ENCODE measurements at places on chromosomes 3 and 15. TPM values are rescaled to one million over a fixed set of nuclear protein-coding genes. Genes with fewer than 3 reads are reported as not detected.

DNA sequence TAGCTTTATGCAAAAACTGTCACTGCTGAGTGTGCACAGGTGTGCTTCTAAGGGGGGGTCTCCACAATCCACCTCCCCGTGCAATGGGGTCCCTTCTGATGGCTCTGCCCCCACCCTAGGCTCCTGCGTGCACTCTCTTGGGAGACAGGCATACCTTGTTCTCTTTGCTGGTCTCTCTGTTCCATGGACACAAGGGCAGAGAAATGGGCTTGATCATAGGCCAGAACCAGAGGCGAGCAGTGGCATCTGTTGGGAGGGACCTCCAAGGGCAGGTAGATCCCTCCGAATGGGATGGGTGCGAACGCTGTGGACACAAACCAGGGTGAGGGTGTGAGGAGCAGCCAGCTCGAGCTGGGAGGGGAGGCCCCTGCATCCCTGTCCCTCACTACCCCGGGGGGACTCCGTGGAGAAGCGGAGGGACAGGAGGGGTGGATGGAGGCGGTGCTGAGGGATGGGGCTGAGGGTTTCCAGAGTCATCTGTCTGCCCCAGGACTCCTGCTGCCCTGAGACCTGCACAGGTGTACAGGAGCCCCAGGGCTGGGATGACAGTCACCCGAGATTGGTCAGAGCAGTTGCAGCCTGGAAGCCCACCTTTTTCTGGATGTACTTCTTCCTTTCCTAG, 175.0 kb downstream of the KLF13 start:
- no peaks in the 10 kb centered on the region for H3K27me3 ChIP-seq
- no peak overlapping the region for H3K4me3 ChIP-seq
- DNase-seq = no peak

The ERICH6 gene
- total RNA-seq = 0.39 TPM

DNA sequence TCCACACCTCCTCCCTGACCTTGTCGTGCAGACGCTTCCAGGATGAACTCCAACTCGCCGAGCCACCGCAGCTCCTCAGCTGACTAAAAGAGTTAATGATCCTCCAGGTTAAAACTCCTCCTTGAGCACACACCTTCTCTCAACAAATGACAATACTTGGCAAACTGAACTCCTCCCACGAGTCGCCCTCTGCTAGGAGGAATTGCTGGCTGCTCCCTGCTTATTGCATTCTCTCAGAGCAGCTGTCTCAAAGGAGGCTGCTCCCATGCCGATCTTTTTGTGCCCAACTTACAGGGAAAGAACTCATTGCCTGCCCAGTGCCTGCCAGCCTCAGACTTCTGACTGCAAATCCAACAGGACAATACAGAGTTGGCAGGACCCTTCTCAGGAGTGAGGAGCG, at the start of gene ATP13A4:
Gene ATP13A4, minus strand, starts transcription at position 85 of the 400 bp plus-strand sequence. CDS start 96 bp downstream, outside the sequence.
- no peak within 1 kb of the TSS for H3K4me3 ChIP-seq
- no peak within 1 kb of the TSS for H3K27ac ChIP-seq
- no peak for DNase-seq
- no peaks in the 10 kb centered on the region for H3K27me3 ChIP-seq

The C3orf52 gene
- total RNA-seq = 3.4 TPM

DNA sequence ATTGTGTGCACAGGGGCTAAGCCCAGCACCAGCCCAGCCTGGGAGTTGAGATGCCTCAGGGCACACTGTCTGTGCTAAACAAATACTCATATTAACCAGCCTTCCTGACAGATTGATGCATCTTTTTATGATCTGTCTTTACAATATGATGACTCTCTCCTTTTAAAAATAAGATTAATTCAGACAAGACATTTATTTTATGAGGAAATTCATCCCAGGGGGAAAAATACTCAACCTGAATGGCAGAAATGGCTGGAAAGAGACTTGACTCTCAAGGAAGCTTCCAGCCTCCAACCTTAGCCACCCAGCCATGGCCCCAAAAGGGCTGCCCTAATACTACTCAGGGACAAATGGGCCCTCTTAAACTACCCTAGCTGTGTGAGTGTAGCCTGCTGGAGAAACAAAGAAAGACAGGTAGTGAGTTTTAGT, 46.9 kb downstream of the NOX5 start:
- H3K4me1 ChIP-seq = peaks cover 22% of the 10 kb centered on the region
- no peak overlapping the region for H3K27ac ChIP-seq
- H3K4me3 ChIP-seq = no peak overlapping the region
- no peaks in the 10 kb centered on the region for H3K27me3 ChIP-seq

GRCh38 chr3:155651489-155652218, 93.2 kb downstream of the PLCH1 start:
- no peaks in the 10 kb centered on the region for H3K4me1 ChIP-seq
- no peak overlapping the region for H3K4me3 ChIP-seq
- H3K27ac ChIP-seq = no peak overlapping the region
- no peaks in the 10 kb centered on the region for H3K36me3 ChIP-seq

GRCh38 chr3:157129803-157130466, 30.0 kb downstream of the CCNL1 start:
- no peaks in the 10 kb centered on the region for H3K36me3 ChIP-seq
- peak overlapping the region; percentile 68 for H3K27ac ChIP-seq
- peak; percentile 41 for DNase-seq

DNA sequence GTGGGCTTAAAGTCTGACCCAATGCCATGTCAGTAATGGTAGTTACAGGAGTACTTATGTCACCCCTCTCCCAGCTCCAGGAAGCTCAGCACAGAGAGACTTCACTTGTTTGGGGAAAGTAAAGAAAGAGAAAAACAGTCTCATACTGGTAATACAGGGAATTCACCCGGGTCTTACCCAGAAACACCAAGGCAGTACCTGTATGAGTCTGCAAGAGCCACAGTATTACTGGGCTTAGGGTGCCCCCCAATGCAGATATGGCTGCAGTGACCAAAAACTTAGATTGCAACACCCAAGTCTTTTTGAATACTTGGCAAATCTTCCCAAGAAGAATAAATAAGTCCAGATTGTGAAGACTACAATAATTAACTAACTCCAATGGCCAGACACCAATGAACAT, 622.1 kb downstream of the IGSF11 start:
- H3K4me1 ChIP-seq = no peaks in the 10 kb centered on the region
- H3K4me3 ChIP-seq = no peak overlapping the region
- no peak for DNase-seq
- no peaks in the 10 kb centered on the region for H3K36me3 ChIP-seq
- no peak overlapping the region for H3K27ac ChIP-seq

DNA sequence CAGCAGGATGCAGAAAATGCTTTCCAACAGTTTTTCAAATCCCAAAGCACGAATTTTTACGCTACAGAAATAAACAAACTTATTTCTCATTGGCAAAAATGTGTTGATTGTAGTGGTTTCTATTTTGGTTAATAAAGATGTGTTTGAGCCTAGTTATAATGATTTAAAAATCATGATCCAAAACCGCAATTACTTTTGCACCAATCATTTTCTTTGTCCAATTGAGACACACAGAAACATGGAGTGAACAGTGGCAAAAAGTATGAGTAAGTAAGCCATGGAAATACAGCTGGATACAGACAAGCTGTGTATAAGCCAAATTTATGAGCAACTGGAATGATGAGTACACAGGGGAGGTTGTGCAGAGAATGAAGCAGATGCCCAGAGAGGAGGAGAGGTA, 427.9 kb downstream of the NTRK3 start:
- no peak overlapping the region for H3K27ac ChIP-seq
- no peak overlapping the region for H3K4me3 ChIP-seq
- H3K36me3 ChIP-seq = no peaks in the 10 kb centered on the region
- no peaks in the 10 kb centered on the region for H3K27me3 ChIP-seq

DNA sequence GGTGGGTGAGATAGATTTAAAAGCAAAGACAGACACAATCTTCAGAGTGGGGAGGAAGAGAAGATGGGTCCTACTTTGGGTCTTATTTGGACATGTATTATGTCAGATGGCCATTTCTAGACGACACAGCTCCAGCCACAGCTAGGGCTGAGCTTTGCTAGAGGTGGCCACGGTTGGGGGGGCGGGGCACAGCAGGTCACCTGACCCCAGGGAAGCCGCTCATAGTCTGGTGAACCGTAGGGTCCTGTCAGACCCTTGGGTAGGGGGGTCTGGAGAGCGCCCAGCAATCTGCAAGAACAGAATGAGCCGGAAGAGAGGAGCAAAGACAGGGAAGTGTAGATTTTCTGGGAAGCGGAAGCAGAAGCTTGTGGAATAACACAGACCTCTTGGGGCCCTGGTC, 6.6 kb downstream of the EPB42 start:
- no peaks in the 10 kb centered on the region for H3K4me1 ChIP-seq
- no peaks in the 10 kb centered on the region for H3K27me3 ChIP-seq
- no peak overlapping the region for H3K4me3 ChIP-seq
- H3K27ac ChIP-seq = no peak overlapping the region
- DNase-seq = no peak

DNA sequence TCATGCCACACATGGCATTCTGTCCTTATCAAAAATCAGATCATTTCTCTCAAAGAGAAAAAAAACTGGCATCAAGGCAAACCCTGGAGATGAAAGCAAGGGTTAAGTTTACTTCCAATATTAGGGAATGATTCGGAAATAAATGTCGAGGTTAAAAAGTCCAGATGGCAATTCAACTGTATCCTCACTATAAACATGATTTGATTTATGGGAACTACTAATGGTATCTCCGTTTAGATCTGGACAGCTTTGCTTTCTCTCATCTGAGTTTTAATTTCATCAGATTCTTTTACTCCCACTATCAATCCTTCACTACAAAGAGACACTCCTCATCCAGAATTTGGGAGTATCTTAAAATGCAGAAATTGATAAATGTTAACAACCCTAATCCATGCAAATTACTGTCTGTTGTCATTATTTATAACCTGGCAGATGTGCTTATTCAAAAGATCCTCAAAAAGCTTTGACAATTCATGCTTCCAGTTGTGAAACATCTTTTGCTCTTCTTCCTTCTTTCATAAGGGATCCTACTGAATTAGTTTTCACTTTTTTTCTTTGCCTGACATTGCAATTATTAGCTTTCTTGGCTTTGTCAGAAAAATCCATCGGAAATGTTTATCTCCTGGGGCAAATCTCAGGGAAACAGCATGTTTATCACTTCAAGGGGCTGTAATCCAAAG, 903.2 kb downstream of the MCTP2 start:
- H3K27ac ChIP-seq = no peak overlapping the region
- H3K4me3 ChIP-seq = no peak overlapping the region
- DNase-seq = no peak
- H3K4me1 ChIP-seq = no peaks in the 10 kb centered on the region
- no peaks in the 10 kb centered on the region for H3K27me3 ChIP-seq

Measured in CD8-positive, alpha-beta memory T cell (primary cell).